ENCODE measurements at places on chromosomes 4 and X.

- DNase-seq, result no peak
Observed at GRCh38 chrX:30283456-30284200, 25.6 kb downstream of the NR0B1 start.

- no peak for DNase-seq
Observed at GRCh38 chr4:95265814-95266740, 282.7 kb downstream of the UNC5C start.

- no peak for DNase-seq
Observed at GRCh38 chr4:102732678-102733077, 28.1 kb downstream of the MANBA start.

DNA sequence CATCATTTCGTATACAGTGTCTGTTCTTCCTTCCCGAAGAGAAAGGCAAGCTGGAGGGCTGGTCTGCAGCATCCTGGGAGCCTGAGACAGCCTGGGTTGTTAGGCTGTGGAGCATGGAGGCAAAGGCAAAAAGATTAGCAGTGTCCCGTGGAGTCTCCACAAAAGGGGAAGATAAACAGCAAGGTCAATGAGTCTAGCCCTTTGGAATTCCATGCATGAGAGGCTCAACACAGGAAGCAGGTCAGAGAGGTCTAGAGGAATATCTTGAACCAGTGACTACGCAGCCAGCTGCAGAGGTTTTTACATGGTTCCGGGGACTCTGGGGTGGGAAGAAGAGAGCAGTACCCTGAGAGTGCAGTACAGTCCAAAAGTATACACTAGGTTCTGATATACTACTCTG, 12.2 kb upstream of the MCF2 start:
- no peak for DNase-seq

- DNase-seq, result peak; percentile 44
Observed at GRCh38 chr4:184293552-184293951, 75.9 kb upstream of the ENPP6 start.

DNA sequence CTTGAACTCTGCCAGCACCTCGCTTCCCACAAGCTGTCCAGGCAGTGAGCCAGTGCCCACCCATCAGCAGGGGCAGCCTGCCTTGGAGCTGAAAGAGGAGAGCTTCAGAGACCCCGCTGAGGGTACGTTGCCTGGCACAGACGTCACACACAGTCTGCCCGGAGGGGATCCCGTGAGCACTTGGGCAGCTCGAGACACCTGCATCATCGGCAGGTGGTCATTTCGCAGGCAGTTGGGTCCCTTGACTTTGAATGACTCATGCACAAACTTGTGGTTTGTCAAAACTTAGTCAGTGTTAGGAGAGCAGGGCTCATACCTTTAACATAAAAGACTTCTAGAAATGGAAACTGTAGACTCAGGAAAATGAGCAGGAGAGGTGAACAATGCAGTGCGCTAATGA, 9.9 kb downstream of the TACC3 start:
- no peak for DNase-seq

DNA sequence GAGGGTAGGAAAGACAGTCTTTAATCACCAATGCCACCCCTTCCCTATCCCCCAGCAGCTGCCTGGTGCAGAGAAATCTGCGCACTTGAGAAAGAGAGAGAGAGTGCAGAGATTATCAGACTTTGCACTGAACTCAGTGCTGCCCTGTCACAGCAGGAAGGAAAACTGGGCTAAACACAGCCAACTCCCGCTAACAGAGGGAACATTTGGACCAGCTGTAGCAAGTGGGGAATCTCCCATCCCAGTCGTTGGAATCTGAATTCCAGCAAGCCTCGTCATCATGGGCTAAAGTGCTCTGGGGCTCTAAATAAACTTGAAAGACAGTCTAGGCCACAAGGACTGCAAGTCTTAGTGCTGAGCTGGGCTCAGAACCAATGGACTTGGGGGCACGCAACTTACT, 168.7 kb downstream of the DLG3 start:
- DNase-seq, result no peak

- DNase-seq, result no peak
Observed at GRCh38 chrX:32116047-32116446, 1044.2 kb upstream of the FTHL17 start.
